ENCODE measurements at places on chromosomes 2 and 18.

DNA sequence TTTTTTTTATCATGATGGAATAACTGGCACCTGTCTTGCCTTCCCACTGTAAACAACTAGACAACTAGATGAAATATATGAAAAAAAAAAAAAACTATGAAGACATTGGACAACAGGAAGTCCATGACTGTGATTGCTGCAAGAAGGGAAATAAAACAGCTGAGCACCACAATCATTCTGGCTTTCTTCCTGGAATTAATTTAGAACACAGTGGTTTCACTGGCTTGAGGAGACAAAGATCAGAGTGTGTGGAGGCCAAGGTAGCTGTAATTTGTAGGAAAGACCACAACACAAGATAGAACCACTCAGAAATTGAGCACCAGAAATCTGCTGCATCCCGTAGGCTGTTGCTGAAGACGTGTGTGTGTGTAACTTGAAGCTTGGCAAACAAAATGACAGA lies 121.1 kb upstream of the PID1 start:
- DNase-seq: no peak

DNA sequence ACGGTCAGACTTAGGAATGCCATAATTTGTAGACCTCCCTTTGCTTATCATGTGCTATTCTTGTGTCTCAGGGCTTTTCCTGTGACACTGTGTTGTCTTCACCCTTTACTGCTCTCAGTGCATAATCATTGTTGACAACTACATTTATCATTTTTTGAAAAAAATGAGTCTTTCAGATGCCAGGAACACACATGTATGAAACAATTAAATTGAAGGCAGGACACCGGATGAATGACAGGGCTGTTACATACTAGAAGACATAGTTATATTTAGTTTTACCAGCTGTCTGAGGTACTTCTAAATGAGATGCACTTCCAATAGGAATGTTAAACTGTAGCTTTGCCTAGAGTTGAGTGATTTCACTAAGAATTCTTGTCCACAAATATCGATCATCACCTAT lies 243.5 kb downstream of the LRP1B start:
- no peak for DNase-seq

DNA sequence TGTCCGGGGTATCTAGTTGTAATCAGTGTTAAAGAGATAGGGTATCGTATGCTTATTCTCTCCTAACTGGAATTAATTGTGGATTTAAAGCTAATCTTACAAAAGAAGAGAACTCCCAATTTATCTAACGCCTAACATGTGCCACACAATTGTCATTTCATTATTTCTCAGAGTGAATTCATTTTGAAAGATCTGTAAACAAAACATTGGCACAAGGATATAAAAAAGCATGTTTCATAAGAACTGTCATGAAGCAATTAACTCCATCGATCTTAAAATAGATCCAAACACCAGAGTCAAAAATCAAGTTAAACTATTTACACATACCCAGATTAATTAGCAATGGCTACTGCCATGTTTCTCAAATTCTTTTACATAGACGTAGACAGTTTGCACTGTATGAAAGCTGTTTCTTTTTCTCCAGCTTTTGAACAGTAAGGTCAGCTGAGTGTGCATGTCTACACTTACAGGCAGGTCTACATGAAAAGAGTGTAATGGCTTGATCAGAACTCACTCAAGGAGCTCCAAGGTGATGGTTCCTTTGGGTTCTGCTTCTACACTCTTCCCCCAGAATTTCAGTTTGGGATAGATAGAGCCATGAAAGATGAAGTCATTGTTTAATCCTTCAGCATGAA lies 38.8 kb downstream of the CABYR start:
- DNase-seq: no peak

- DNase-seq: no peak
Observed at GRCh38 chr18:24398540-24398939, 916 bp upstream of the OSBPL1A start.

DNA sequence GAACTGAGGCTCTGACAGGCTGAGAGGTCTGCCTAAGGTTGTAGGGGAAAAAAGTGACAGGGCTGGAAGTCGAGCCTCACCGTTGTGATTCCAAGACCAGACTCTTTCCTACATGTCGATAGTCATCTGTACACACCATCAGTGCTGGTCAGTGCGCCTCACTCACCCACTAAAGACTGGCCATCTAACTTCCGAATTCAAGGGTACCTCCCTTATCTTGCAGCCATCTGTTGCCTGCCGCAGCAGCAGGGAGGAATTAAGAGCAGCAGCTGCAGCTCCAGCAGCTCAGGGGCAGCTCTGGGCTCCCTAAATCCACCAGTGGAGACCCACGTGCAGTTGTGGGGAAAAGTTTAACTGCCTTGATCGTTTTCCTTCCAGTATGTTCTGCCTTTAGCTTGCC lies 32.6 kb upstream of the GPR39 start:
- no peak for DNase-seq

DNA sequence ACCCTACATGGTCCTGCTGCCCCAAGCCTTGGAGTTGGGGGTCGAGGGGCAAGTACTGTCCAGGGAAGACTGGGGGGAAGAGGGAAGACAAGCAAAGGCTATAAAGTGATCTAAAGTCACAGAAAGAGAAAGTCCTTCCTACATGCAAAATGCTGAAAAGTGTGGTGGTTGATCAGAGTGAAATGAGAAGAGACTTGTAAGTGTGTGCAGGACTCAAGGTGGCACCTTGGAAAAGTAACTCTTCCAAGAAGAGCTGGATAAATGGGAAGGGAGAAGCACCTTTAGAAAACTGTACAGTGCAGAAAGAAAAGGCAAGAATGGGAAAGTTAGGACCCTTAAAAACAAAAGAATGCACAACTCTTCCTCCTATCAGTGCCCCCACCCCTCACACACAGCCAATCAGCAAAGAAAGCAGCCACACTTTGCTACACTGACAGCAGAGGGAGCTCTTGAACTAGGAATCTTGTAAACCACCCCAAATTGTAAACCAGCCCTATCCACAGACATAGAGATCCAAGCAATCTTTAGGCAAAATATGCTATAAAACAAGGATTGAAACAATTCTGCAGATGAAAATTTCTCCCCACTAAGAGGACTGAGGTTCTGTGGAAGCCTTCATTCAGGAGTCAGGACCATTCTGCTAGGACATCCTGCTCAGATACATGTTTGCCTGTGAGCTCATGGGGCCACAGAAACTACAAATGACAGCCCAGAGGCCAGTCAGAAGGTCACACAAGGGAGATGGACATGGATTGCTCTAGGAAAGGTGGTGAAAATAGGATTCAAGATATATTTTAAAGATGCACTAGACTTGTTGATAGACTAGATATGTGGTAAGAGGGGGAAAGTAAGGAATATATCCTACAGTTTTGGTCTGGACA lies 146.4 kb downstream of the FTCDNL1 start:
- no peak for DNase-seq

DNA sequence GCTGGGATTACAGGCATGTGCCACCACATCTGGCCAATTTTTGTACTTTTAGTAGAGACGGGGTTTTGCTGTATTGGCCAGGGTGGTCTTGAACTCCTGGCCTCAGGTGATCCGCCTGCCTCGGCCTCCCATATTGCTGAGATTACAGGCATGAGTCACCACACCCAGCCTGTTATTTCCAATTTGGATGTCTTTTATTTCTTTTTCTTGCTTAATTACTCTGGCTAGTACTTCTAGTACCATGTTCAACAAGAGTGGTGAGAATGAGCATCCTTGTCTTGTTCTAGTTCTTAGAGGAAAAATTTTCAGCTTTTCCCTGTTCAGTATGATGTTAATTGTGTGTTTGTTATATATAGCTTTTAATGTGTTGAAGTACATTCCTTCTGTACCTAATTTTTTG lies 23.4 kb downstream of the CCDC138 start:
- DNase-seq: no peak

DNA sequence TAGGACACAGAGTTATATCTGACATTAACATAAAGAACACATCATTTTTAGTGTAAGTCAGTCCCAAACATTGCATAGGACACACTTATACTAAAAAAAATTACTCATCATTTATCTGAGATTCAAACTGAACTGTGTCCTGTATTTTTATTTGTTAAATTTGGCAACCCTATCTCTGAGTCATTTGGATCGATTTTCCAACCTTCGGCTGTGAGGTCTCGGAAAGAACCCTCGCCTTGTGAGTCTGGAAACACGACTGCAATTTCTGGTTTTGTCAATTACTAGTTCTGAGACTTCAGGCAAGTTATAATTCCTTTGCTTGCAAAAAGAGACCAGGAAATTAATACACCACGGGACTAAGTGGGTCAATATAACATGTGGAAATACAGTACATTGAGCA lies 14.0 kb downstream of the ATP8B1 start:
- no peak for DNase-seq

GRCh38 chr2:15993232-15993610 lies 52.9 kb downstream of the MYCN start:
- no peak for DNase-seq

- no peak for DNase-seq
Observed at GRCh38 chr18:26740396-26740795, 125.1 kb downstream of the AQP4 start.

GRCh38 chr2:20072436-20073158 lies 21.2 kb upstream of the LAPTM4A start:
- no peak for DNase-seq

- DNase-seq: no peak
Observed at GRCh38 chr2:110167326-110168000, 37.4 kb downstream of the NPHP1 start.

- no peak for DNase-seq
Observed at GRCh38 chr2:130252880-130253645, 54.8 kb upstream of the TUBA3E start.

GRCh38 chr2:128612628-128613027 lies 294.0 kb upstream of the HS6ST1 start:
- DNase-seq: peak; percentile 32

- no peak for DNase-seq
Observed at GRCh38 chr2:18558458-18558857, 2.0 kb downstream of the RDH14 start.

DNA sequence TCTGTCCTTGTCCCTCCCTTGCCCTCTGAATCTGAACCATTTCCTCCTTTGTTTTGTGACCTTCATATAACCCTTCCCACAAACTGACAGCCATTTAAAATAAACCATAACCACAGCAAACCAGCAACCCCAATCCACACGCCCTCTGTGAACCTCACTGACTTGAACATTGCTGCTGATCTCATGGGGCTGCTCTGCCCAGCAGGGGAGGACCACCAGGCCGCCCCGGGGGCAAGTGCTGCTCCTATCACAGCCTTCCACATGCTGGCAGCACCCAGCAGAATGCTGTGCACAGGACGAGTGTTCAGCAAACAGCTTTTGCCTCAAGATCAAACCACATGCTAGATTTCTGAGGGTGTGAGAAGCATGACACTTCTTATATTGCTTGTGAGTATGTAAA lies 73.9 kb upstream of the UXS1 start:
- no peak for DNase-seq

DNA sequence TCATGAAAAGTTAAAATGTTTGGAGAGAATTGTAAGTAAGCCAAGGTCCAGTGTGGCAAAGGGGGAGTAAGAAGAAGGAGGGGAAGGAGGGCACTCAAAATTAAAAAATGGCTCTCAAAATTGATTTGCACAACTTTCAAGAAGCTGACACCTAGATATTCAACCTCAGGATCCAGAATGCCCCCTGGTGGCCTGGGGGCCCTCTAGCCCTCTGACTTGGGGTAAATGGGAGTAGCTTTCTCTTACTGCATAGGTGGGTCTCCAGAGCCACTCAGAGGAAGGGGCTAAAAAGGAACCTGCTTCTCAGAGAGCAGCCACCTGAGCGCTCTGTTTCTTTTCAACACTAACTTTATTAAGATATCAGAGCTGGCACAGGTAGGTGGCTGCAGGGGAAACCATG lies 968.5 kb downstream of the BCL11A start:
- DNase-seq: no peak

DNA sequence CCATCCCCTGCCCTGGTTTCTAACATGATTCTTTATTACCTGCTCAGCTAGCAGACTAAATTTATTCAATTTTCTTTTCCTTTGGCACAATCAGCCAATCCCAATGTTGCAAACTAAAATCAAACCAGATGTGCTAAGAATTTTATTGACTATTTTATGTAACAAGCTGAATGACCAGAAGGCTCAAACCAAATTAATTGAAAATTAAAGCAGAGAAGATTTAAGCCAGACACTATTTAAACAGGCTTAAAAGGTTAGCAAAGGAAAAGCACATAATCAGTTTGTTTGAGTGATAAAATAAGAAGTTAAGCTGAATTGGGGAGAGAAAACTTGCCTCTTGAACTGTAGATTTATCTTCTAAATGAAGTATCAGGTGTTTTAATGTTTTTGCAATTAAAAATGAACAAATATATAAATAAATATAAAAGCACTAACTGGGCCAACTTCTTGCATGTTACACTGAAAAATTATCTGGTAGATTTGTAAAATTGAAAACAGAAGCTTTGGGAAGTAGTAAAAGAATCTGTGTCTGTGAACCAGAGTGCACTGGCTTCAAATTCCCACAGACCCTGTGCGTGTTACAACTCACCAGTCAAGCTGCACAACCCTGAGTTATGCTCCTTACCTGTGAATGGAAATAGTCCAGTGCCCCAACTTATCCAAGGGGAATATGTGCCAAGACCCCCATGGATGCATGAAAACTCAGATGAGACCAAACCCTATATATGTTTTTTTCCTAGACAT lies 283.4 kb downstream of the CNTNAP5 start:
- DNase-seq: no peak

GRCh38 chr2:223166983-223167650 lies 115.1 kb downstream of the KCNE4 start:
- DNase-seq: no peak

GRCh38 chr18:51668607-51669006 lies 471.1 kb upstream of the MEX3C start:
- DNase-seq: no peak

GRCh38 chr2:43276266-43276941 lies 50.0 kb upstream of the ZFP36L2 start:
- no peak for DNase-seq

DNA sequence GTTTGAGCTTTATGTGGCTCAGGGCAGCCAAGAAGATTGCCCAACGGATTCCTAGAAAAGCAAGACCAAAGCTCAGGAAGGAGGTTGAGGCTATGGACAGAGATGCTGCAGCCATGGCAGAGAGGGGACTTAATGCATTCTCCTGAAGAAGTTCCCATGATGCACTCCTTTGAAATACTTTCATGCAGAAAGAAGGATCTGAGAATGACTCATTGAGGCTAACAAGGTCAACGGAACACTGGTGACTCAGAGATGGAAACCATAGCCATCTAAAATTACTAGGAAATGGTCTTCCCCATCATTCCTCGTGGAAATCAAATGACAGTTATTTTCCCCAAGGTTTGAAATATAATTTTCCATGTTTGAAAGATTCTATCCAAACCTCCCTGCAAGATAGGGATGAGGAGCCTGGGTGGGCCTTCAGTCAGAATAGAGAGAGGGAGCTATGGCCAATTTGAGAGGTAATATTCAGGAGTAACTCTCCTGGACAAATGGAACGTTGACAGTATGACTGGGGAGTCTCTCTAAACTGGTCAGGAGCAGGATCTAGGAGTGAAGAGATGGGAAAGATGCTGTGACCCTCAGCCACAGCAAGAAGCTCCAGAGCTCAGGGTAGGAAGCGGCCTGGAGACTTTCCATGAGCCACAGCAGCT lies 63.0 kb downstream of the REEP1 start:
- no peak for DNase-seq

DNA sequence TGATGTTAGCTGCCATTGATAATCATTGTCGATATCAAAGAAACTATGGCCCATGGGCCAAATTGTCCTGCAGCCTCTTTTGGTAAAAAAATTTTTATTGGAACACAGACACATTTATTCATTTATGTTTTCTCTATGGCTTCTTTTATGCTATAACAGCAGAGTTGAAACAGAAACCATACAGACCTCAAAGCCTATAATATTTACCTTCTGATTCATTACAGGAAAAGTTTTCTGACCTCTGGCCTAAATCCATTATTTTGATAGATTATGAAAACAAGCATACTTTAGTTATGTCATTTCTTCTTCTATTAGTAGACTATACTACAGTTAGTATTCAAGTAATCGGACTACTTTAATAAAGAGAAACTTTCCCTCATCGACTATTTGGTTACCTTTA lies 349.7 kb upstream of the GALNT5 start:
- no peak for DNase-seq

Data from spleen (tissue), 13 donors.